Fibroblast of villous mesenchyme (primary cell): ENCODE measurements at places on chromosomes 12 and 14. TPM values are rescaled to one million over a fixed set of nuclear protein-coding genes. Genes with fewer than 3 reads are reported as not detected.

Gene LIN7A
- total RNA-seq, result 6.4 and 10.4 TPM in 2 replicates

- DNase-seq, result no peak
Measured at GRCh38 chr12:112183141-112184021, 58.0 kb downstream of the TRAFD1 start.

DNA sequence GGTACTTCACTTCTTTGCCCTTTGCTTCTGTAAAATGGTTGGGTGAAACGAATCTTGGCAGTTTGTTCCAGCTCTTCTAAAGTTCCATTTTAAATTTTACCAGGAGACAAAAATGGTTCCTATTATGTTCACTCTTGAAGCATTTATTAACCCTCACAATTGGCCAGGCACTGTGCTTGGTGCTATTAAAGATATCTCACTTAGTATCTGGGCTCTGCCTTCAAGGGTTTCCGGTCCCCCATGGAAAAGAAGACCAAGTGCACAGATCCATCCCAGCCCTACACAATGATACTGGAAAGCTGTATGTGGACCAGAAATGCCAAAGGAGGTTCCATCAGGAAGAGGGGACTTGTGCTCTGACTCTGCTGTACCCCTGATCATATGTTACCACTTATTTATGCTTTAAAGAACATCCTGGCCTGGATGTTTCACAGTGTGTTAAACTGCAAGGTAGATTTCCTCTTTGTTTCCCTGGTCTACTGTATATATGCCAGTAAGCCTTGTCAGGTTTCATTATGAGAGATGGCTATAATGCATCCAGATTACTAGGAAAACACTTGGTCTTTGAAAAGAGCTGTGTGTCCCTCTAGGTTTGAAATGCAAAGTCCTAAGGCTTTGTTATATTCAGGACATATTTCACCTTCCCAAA lies 154.8 kb downstream of the PRKCH start:
- no peak for DNase-seq

GRCh38 chr12:15155271-15155670 lies 65.9 kb downstream of the RERG start:
- no peak for DNase-seq

DNA sequence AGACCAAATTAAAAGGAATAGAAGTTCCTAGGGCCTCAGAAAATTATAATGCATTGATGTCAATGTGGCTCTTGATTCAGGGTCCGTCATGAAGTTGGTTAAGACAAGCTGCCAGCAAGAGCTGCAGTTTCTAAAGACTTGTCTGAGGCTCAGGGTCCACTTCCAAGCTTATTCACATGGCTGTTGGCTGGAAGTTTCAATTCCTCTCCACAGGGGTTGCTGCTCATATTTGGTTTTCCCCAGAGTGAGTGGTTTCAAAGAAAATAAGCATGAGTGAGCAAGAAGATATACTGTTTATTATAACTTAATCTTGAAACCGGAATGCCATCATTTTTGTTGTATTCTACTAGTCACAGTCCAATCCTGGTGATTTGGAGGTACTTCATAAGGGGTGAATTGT lies 1247.4 kb downstream of the LRFN5 start:
- no peak for DNase-seq

- DNase-seq, result no peak
Measured at GRCh38 chr12:71804505-71804904, 35.1 kb upstream of the TBC1D15 start.

Gene PMCH
- not detected in 2 replicates for total RNA-seq

GRCh38 chr12:19894050-19894449 lies 454.8 kb downstream of the AEBP2 start:
- DNase-seq, result no peak

Gene VIPAS39
- 20.3 and 29.8 TPM in 2 replicates for total RNA-seq

DNA sequence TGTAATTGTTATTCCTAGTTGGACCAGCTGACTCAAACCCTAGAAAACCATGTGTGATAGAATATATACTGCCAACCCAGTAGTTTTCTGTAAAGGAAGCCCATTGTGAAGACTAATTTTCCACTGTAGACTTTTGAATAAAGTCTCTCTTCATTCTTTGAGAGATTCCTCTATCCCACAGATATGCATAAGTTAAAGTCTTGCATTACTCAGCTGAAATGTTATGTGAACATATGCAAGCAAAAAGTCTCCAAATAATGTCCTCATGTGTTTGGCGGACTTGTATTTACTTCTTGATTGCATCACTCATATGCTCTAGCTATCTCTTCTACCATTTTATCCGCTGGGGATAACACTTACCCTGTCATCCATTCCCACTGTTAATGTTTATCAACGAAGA lies 35.1 kb upstream of the OTOGL start:
- DNase-seq, result peak; percentile 37

- no peak for DNase-seq
Measured at GRCh38 chr14:81454572-81455218, 54.6 kb upstream of the STON2 start.

DNA sequence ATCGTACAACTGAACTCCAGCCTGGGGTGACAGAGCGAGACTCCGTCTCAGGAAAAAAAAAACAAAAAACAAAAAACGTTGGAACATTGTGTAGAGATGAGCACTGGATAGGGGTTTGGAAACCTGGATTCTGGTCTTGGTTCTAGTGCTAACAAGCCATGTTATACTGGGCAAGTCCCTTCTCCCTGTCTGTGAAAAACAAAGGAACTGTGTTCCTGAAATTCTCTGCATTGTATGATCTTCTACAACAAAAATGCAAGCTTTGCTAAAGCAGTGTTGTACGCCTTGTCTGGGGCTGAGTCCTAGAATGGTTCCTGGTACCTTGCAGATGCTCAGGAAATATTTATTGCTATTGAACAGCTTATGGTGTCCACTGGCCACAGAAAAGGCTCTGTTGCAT lies 13.4 kb downstream of the GPRC5D start:
- DNase-seq, result no peak

DNA sequence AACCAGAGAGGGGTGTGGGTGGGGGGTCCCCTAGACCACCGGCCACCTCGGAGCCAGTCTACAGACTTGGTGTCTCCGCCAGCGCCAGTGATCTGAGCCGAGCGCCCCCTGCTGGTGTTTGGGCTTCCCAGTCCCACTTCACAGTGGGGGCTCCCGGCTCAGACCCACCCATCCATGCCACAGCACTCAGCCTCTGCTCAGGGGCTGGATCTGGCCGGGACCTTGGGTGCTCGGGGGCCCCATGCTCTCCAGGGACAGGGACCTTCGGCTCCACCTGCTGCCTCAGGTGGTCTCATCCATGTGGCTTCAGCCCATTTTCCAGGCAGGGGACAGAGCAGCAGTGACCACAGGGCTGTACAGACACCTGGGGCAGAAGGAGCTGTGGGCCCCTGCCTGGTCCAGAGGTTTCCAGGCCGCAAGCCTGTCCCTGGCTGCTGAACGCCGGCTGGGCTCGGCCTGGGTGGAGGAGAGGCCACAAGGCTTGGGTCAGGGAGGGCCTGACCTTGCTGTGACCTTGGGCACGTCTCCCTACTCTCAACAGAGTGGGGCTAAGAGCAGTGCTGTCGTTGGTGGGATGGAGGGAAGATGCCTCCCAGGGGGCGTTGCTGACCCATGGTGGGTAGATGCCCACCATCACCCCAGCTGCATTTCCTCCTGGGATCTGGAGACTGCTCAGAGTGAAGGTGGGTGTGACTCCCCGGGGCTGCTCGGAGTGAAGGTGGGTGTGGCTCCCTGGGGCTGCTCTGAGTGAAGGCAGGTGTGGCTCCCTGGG lies 86.3 kb downstream of the KIF26A start:
- DNase-seq, result no peak

DNA sequence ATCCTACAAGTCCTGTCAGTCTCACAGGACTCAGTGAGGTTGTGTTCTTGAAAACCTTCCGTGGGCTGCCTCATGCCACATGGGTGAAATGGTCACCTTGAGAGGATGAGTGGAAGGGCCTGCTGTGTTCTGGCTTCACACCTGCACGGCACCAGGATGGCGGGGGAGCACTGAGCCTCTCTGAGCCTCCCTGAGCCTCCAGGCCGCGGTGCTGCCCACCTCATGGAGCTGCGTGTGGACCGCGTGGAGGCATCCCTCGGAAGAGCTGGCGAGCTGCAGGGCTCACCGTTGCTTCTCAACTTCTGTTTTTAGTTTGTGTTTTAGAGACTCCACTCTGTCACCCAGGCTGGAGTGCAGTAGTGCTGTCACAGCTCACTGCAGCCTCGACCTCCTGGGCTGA lies 56.2 kb downstream of the TEAD4 start:
- no peak for DNase-seq

Gene SIX1
- under 0.01 and 0.64 TPM in 2 replicates for total RNA-seq

Gene CCDC184
- 0.32 and 0.43 TPM in 2 replicates for total RNA-seq

Gene TAS2R43
- total RNA-seq, result 3.5 and 4.5 TPM in 2 replicates

Gene RPGRIP1
- total RNA-seq, result under 0.01 TPM in 1 of 2 replicates, not detected in the other

- DNase-seq, result no peak
Measured at GRCh38 chr12:83793616-83794015, 1106.9 kb downstream of the TMTC2 start.

DNA sequence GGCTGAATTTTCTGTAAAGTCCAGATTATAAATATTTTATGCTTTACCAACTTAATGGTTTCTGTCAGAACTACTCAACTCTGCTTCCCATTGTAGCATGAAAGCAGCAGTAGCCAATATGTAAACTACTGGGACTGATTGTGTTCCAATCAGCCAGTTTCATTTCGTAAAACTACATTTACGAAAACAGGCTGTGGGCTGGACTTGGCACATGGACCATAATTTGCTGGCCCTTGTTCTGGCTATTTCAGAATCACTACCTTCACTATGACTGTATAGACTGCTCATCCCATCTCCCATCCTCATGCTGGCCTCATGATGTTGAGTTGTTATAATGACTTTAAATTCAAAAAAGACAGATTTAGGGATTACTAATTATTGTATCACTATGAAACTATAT lies 38.7 kb downstream of the FAR2 start:
- peak; percentile 33 for DNase-seq

DNA sequence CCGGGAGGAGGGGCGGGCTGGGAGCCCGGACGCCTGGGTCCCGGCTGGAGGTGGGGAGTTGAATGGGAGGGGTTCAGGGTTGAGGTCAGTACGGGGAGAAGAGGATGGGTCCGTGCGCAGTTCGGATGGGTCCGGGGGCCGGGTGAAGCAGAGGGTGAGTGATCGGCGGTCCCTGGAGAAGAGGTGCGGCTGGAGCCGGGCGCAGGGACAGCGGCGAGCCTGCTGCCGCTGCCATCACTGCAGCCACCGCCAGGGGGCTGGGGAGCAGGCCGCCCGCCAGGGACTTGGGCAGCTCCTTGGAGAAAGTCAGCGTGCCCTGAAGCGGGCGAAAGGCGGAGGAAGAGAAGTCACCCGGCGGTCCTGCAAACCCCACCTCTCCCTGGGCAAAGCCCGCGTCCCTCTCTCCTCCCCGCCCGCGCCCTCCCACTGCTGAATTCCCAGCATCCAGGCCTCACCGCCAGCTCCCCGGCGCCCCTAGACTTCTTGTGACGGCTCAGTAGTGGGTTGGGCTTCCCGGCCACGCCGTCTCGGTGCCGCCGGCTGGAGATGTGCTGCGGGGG lies 6.0 kb upstream of the GPR84 start:
- DNase-seq, result peak; percentile 84

- DNase-seq, result no peak
Measured at GRCh38 chr12:100652488-100652887, 79.0 kb downstream of the GAS2L3 start.

GRCh38 chr14:26845151-26845818 lies 247.5 kb upstream of the NOVA1 start:
- DNase-seq, result no peak

DNA sequence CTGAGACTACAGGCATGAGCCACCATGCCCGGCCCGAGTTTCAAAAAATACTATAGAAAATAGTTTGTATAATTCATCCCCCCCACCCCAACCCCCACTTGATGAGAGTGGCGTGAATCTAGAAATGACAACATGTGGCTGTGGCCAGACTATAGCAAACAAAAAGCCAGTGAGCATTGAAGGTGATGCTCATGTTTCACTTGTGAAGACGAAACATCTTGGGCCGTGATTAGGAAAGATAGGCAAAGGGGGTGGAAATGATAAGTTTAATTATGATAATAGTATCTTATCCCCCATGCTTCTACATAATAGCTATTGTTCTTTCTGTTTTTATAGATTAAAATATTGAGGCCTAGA lies 8.5 kb downstream of the BORCS5 start:
- DNase-seq, result no peak

- DNase-seq, result no peak
Measured at GRCh38 chr12:62694632-62695031, 228.0 kb downstream of the MON2 start.

DNA sequence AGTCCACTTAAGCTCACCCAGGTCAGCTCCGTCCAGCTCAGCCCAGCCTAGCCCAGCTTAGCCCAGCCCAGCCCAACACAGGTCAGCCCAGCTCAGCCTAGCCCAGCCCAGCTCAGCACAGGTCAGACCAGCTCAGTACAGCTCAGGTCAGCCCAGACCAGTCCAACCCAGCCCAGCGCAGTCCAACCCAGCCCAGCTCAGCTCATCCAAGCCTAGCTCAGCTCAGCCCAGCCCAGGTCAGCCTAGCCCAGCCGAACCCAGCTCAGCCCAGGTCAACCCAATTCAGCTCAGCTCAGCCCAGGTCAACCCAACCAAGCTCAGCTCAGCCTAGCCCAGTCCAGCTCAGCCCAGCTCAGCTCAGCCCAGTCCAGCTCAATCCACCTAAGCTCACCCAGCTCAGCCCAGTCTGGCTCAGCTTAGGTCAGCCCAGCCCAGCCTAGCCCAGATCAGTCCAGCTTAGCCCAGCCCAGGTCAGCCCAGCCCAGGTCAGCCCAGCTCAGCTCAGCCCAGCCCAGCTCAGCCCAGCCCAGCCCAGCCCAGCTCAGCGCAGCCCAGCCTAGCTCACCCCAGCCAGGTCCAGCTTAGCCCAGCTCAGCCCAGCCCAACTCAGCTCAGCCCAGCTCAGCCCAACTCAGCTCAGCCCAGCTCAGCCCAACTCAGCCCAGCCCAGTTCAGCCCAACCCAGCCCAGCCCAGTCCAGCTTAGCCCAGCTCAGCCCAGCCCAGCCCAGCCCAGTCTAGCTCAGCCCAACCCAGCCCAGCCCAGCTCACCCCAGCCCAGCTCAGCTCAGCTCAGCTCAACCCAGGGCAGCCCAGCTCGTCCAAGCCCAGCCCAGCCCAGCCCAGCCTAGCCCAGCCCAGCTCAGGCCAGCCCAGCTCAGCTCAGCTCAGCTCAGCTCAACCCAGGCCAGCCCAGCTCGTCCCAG lies 184.0 kb downstream of the TMEM121 start:
- no peak for DNase-seq

- DNase-seq, result no peak
Measured at GRCh38 chr14:43872752-43873655, 634.1 kb downstream of the FSCB start.

- peak; percentile 82 for DNase-seq
Measured at GRCh38 chr12:122860040-122860853, 25.0 kb downstream of the HIP1R start.

DNA sequence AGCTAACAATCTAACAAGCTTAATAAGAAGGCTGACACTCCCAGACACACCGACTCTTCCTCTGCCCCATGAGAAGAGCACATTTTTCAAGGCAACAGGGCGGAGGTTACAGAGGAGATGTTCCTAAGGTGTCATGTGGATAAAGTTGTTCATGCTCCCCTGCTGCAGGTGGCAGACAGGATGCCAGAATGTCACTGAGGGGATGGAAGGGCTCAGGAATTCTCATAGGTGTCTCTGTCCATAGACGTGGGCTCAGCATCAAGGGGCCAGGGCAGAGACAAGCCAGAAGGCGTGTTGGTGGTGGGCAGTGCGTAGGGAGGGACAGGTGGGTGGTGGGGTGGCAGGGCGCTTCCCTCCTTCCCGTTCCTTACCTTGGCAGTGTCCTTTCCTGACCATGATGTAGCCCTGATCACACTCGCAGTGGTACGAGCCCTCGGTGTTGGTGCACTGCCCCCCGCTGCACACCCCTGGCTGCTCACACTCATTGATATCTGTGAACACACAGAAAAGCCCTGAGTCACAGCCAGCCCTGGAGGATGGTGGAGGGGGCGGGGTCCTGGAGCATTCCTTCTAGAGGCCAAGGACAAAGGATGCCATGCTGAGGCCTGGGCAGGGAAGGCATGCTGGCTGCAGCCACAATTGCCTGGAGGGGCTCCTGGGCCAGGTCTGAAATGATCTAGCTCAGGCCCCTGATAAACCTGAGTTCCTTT lies 23.0 kb downstream of the ISCA2 start:
- DNase-seq, result no peak
